Endodermal cell (in vitro differentiated cells): ENCODE measurements at places on chromosomes 11 and 22.
A peak's percentile ranks its signal among the peaks of the same experiment; 100 is the strongest.

GRCh38 chr22:35349704-35350538 is 31.0 kb upstream of the HMOX1 start:
- peak; percentile 60 for DNase-seq

DNA sequence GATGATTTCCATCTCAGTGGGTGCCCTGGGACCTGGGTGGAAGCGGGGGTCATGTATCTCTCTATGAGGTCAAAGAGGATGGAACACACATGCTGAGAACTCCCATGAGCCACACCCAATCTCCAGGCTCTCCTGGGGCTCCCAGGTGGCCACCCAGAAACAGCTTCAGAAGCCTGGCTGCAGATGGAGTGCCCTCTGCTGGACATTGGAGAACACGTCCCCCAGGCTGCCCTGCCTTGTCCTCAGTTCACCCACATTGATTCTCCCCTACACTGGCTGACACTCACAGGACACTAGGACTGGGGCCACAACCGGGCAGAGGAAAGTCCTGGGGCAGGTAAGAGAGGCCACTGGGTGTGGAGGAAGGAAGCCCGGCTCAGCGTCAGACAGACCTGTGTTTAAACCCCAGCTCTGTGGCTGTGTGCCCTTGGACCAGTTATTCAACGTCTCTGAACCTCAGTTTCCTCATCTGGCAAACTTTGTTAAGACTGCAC is 4.5 kb upstream of the NOL12 start:
- peak; percentile 92 for DNase-seq

DNA sequence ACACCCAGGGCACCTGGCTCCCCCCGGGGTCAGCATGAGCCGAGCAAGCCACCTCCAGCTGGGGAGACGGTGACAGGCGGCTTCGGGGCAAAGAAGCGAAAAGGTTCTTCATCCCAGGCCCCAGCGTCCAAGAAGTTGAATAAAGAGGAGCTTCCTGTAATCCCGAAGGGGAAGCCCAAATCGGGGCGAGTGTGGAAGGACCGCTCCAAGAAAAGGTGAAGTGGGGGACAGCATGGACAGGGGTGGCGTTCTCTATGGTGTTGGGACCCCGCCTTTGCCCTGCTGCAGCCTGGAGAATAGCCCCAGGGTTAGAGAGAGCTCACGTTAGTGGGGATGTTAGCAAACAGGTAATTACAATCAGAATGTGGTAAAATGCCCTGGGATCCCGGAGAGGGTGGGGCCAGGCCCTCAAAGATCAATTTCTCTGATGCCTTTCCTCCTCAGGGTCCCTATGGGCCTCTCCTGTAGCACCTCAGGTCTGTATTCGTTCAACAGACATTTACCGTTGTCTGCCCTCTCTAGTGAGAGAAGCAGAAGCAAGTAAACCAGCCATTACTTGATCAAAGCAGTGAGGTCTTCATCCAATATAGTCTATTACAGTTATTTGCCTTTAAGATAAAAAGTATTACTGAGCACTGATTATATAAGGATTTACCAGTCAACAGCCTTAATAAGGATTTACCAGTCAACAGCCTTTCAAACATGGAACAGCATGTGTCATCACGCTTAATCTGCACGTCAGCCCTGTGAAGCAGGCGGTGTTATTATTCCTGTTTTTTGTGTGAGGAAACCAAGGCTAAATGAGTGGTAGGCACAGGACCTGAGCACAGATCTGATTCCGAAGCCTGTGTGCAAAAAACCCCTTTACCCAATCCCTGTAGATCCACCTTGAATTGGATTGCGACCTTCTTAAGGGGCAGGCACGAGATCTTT is 1.0 kb downstream of the CCDC86 start:
- DNase-seq: no peak

DNA sequence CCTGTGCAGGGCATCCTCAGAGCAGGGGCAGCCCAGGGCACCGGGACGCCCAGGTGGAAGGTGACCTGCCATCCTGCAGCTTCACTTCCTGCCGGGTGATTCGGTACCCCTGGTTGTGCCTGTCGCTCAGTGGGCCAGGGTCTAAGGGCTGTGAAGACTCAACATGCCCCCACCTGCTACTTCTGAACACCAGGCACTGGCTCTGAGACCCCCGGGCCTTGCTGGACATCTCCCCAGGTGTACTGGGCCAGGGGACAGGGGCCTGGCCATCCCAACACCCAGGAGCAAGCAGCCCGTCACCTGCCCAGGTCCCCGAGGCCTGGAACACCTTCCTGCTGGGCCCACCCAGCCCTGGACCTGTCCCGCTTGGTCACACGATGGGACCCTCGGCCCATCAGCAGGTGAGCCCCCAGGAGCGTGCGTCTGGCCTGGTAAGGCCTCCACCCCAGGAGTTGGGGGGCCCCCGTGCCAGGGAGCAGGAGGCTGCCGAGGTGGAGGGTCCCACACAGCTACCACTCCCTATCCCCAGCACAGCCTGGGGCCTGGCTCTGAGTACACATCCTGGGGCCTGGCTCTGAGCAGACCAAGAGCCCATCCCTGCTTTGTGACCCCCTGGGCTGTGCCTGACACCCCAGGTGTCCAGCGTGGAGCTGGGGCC is 3.9 kb upstream of the MUC5B start:
- DNase-seq: peak; percentile 39

GRCh38 chr22:20490183-20490940 is 5.2 kb downstream of the KLHL22 start:
- no peak for DNase-seq

DNA sequence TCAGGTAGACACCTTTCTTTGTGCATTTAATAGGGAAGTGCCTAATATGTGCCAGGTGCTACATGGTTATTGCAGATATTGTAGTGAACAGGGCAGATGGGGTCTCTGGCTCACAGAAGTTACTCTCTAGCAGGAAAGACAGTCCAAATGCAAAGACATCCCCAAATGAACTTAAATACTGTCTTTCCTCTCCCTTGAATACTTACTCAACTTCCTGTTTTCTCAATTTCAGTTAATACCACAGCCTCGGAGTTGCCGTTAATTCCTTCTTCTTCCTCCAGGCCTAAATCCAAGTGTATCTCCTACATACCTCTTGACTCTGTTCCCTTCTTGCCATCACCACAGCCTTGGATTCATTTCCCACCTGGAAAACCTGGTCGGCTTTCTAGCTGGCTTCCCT is 134.3 kb upstream of the SESN3 start:
- DNase-seq: no peak

DNA sequence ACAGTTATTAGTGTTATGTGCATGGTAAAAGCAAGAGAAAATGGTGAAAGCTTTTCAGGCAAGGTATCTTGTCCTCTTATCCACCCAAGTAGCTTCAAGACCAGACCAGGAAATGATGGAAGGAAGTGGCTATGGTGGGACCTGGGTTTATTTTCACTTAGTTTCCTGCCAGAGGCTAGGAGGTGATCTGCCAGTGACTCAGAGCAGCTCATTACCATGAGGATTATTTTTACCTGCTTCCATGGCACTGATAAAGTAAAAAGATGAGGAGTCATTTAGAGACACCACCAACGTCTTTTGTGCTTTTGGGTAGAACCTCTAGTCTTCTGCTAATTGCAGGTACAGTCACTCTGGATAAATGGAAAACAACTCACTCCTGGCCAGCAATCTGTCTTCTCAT is 339.9 kb upstream of the KIRREL3 start:
- DNase-seq: no peak

- no peak for DNase-seq
Measured at GRCh38 chr22:18906896-18907295, 776 bp downstream of the DGCR6 start.

DNA sequence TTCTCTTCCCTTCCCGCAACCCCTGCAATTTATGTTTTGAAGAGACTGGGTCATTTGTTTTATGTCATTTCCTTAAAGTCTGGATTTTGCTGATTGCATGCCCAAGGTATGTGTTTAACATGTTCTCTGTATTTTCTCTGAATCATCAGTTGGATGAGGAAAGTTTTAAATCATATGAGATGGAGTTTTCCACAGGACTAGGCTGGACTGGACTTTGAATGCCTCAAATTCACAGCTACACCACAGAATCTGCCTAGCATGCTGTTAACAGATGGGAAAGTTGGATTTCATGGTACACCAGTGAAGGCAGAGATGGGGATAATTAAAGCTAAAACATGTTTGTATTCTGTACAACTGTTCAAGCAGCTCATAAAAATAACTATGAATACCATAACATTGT is 62.6 kb downstream of the CWC15 start:
- no peak for DNase-seq
